ENCODE measurements at places on chromosomes 2 and 18.

GRCh38 chr2:180763263-180763989 lies 217.0 kb upstream of the UBE2E3 start:
- no peak for DNase-seq

DNA sequence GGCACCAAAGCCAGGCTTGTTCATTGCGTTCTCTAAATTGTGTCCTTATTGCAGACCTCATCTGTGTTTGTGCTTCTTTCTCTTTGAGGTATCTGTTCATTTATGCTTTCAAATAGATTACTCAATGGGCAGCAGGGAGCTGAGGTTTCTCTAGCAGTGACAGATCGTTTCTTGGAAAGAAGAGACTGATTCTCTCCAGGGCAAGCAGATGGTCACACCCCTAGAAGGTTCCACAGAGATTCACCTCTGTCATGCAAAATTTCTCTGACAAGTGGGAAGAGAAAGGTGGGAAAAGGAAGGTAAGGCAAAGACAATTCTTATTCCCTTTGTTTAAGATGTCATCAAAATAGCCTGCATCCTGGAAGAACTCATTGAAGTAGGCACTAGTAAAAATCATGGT lies 14.0 kb downstream of the DLGAP1 start:
- no peak for DNase-seq

GRCh38 chr2:100921685-100922161 lies 80.4 kb upstream of the RPL31 start:
- DNase-seq, result no peak

- no peak for DNase-seq
Measured at GRCh38 chr2:29317077-29317517, 201.9 kb downstream of the CLIP4 start.

DNA sequence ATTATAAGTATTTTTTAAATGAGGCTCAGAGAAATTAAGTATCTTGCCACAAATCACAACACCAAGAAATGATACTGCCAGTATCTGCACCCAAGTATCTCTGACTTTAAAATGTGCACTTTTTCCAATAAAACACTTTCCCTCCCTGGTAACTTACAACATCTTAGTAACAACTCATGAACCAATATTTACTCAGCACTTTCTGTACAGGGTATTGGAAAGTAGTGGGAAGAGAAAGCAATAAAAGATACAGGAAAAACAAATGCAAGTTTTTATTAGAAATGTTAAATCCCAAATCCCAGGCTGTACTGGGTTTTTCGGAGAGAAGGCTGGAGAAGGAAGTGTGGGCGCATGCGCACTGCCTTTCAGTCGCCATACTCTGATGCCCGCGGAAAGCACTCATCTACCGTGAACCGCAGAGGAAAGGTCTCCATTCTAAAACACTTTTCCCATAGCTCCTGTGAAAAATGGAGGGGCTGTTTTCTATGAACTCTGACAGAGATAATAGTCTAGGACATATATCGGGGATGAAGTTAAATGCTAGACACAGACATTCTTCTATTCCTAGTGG lies 52.1 kb downstream of the L3MBTL4 start:
- no peak for DNase-seq

DNA sequence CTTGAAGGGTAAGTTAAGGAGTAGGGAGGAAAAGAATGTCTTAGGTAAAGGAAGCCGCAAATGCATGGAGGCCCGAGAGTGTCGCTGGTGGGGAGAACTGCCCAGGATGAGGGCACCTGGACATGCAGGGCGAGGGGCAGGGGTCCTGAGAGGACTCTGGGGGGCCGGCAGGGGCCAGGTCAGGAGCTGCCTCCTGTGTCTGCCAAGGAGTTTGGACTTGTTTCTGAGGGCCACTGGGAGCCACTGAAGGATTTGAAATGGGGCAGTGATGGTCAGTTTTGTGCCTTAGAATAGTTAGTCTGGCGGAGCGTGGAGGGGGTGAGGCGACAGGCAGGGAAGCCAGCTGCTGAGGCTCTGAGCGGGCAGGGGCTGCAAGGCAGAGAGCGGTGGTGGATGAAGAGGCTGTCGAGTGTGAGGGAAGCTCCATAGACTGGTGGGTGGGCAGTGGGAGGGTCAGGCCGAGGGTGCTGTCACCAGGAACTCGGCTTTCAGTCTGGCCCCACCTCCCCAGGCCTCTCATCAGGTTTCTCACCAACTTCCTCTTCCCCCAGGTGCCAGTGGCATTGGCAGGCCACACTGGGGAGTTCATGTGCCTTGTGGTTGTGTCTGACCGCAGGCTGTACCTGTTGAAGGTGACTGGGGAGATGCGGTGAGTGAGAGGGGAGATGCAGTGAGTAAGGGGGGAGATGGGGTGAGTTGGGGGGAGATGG lies 14.7 kb upstream of the SLC4A3 start:
- DNase-seq, result no peak

- no peak for DNase-seq
Measured at GRCh38 chr2:217106650-217107014, 246.8 kb upstream of the TNP1 start.

GRCh38 chr18:64620971-64621560 lies 472.2 kb upstream of the LINC00305 start:
- no peak for DNase-seq

DNA sequence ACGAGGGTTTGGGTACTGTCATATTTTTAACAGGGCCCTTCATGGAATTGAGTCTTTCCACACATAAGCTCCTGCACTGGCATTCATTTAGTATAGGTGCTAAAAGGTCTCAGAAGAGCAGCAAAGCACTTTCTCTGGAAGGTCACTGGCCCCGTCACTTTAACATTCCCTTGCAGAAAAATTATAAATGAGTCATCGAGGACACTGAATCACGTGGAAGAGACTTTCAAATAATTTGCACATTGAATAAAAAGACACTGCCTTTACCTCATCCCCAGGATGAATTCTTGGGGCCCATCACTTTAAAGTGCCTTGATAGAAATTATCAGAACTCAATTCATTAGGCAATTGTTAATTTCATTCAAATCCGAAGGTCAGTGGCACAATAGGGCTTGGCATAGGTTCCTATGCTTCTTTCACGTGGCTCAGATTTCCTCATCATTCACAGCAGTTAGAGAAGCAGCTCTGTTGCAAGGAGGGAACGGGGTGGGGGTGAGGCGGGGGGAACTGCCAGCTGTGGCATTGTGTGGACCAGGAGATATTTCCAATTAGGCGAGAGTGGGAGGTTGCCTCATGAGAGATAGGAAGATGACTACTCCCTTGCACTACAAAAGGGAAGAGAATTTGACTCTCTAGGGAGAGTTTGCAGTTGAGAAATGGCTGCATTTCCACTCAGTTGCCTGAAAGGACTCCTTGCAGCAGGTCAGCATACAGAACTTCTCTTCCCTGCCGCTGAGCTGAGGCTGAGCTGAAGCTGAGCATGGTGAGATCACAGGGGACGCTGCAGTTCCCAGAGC lies 86.3 kb upstream of the NPAS2 start:
- no peak for DNase-seq

DNA sequence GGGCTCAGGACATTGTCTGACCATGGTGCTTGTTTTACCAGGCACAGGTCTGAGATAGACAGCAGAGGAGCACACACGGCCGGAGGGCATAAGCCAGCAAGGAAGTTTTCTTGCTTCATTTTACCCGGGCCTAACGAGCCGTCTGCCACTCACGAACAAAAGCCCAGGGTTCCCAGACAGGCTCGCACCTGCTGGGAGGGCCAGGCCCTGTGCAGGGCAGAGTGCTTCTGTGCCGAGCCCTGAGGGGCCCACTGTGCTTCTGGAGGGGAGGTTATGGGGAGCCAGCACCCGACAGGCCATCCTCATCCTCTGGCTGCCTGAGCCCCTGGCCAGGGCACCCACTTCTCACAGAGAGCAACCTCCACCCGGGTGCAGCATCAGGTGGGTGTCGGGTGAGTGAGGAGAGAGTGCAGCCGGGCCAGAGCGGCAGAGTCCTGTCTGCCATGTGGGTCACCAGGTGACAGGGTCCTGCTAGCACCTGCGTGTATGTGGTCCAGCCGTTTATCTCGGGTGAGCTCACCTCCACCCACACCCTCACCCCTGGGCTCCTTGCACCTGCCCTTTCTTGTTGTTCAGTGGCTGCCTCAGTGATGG lies 297.9 kb downstream of the NDUFA10 start:
- no peak for DNase-seq

DNA sequence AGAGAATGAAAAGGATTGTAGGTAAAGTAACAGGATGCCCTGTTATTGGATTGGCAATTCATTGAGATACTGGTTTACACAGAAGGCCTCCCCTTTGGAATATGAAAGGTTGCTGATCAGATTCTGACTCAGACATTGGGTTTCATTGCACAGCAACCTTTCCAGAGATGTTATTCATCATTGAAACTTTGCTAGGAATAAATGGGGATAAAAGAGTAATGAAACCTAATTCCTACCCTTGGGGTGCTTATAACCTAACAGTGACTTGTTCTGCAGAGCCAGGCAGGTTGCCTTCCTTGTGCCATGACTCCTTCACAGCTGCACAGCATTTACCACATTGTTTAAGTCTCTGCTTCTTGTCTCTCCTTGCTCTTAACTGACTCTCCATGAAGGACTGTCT lies 5.0 kb downstream of the NAB1 start:
- DNase-seq, result no peak

DNA sequence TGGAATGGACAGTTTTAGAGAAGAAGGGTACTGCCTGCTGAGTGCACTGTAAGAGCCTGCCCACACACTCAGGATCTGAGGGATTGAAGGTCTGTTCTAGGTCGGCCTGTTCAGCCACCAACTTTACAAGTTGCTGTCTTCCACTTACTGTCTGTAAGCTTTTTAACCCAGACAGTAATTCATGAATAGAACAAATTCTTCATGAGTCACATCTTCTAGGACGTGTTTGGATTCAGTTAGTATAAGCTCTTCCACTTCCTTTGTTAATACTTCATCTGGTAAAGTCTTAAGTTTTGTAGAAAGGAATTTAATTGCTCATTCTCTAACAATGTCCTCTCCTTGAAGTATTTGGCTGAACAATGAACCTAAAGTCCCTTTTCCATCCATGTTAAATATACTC lies 74.6 kb downstream of the PDE11A start:
- DNase-seq, result no peak

DNA sequence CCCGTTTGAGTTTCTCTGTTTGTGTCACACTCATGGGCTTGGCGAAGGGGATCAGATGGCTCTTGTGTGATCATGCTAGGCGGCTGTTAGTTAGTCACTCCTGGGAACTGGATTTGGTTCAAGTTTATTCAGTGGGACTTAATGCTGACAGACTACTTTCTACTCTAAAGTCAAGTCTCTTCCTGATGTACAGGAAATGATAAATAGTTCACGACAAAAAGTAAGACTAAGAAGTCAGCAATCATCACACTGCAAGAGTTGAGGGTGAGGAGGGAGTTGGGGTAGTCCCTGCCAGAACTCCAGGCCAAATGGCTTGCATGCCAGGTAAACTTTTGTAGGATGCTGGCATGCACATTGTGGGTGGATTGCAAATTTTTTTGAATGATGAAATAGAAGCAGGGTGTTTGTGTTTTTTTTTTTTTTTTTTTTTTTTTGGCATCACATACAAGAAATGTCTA lies 25.1 kb upstream of the CCL20 start:
- no peak for DNase-seq

DNA sequence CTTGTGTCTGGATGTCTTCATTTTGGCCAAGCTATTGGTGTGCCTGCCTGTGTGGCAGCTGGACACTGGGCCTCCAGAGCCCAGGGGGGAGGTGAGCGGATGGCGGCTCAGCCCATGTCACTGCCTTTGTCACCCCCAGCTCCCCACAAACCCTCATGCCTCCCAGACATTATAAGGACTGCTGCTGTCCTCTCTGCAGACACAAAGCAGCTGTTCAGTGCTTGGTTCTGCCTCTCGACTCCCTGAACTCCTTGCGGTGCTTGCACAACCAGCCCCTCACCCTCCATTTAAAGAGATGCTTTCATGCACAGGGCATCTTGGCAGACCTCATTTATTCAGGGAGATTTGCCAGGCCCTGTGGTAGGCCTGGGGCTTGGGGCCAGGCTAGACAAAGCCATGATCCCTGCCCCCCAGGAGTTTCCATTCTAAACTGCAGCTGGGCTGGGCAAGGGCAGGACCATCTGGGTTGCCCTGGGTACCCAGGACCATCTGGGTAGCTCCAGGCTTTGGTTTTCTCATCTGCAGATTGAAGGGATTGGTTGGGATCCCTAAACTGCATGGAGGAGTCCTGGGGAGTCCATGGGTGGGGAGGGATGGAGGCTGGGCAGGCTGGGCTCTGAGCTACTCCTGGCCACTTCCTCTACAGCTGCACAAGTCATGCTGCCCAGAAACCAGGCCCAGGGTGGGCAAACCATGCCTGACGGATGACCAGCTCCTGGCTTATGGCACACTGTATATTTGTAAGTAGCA lies 168.5 kb downstream of the CELF4 start:
- DNase-seq, result no peak

GRCh38 chr2:156818944-156819343 lies 382.8 kb downstream of the GPD2 start:
- DNase-seq, result no peak

- DNase-seq, result no peak
Measured at GRCh38 chr2:11239666-11240462, 84.6 kb downstream of the SLC66A3 start.

DNA sequence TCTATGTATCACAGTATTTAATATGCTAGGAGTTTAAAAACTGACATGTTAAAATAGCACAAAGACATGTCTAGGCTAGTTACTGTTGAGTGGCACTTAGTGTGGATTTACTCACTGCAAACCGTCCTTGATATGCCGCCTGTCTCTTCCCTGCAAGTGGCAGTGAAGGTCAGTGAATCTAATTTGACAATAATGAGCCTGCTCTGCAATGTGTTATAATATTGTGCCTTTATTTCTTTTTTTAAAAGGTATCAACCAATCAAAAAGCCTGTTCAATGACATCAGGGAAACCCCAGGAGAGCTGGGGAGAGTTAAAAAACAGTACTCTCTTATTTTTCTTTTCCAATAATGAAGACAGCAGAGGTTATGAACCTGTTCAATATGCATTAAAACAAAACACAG lies 384.1 kb downstream of the ERBB4 start:
- DNase-seq, result no peak

- DNase-seq, result no peak
Measured at GRCh38 chr2:3078684-3079083, 298.9 kb downstream of the EIPR1 start.

GRCh38 chr2:391696-392095 lies 103.8 kb upstream of the ALKAL2 start:
- DNase-seq, result no peak

- no peak for DNase-seq
Measured at GRCh38 chr2:212176151-212176550, 362.5 kb downstream of the ERBB4 start.

DNA sequence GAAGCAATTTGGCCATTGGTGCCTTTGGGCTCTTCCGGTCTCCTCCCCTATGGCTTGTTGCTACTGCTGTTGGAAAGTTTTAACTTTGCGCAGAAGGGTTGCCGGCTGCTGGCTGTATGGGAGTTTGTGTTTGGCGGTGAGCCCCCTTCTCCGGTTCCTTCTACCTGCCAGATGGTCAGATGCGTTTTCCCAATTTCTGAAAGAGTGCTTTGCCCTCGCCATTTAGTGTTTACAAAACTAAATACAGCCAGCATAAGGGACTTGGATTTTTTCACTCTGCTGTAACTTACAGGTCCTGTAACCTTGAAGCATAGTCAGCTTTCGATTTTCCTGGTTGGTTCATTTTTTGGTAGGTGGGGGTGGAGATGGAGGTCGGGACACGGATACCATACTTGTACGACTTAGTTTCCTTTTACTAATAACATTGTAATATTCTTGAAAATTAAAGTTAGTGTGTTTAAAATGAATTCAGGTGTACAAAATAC lies 604 bp downstream of the COQ10B start:
- DNase-seq, result no peak

GRCh38 chr18:33641141-33641540 lies 63.1 kb downstream of the ASXL3 start:
- no peak for DNase-seq

- no peak for DNase-seq
Measured at GRCh38 chr2:45994060-45994459, 303.1 kb upstream of the EPAS1 start.

GRCh38 chr2:162344617-162344950 lies 652 bp downstream of the GCA start:
- no peak for DNase-seq
